ENCODE measurements at places on chromosomes 11 and 22.

GRCh38 chr11:118615976-118616371 lies 8.6 kb downstream of the PHLDB1 start:
- DNase-seq = no peak

- DNase-seq = no peak
Observed at GRCh38 chr22:44702479-44703198, 635 bp downstream of the PRR5 start.

GRCh38 chr22:19995611-19996339 lies 20.8 kb downstream of the ARVCF start:
- no peak for DNase-seq

GRCh38 chr11:116948391-116948790 lies 111.0 kb upstream of the APOA1 start:
- no peak for DNase-seq

- no peak for DNase-seq
Observed at GRCh38 chr11:17256512-17256911, 20.0 kb upstream of the NUCB2 start.

DNA sequence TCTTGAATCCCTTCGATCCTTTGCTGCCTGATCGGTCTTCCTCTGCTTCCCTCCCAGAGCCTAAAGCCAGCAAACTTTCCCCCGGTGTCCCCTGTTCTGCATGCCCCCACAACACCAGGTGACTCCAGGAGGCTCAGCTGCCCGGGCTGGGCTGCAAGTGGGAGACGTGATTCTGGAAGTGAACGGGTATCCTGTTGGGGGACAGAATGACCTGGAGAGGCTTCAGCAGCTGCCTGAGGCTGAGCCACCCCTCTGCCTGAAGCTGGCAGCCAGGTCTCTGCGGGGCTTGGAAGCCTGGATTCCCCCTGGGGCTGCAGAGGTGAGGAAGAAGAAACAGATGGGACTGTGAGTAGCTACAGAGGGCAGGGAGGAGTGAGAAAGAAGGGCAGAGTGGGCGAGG lies 3.6 kb downstream of the NHERF4 start:
- DNase-seq = no peak

GRCh38 chr11:127890030-127890615 lies 697.2 kb downstream of the ETS1 start:
- DNase-seq = no peak

- DNase-seq = no peak
Observed at GRCh38 chr11:114109206-114110090, 49.9 kb downstream of the ZBTB16 start.

DNA sequence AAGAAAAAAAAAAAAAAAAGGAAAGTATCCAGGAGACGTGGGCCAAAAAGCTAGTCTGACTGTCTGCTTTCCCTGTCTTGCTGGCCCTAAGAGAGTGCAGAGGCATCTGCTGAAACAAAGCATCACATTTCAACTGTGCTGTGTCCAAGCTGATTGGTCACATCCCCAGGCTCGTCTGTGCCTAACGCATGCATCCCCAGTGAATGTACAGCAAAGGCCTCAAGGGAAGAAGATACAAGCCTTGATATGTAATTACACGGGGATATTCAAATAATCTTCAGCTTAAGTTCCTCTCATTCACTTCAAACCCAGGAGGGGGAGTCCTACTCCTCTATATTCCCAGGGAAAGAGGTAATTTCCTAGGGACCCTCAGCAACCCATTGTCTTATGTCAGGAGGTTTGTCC lies 5.4 kb upstream of the SORL1 start:
- no peak for DNase-seq

DNA sequence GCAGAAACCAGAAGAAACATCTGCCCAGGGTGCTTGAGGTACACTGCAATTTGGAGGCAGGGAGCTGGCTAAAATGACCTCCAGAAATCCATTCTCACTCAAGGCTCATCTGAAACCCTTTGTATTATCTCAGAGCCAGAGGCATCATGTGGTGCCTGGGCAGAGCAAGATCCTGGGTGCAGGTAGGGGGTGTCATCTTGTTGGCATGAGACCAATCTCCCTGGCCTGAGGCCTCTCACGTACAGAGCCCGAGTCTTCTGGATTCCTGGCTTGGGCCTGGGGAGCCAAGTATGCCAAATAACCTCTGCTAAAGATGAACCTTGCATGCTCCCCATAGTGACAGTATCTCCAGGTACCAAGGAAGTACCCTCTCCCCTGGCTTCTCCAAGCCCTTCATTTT lies 2.4 kb downstream of the LMO1 start:
- no peak for DNase-seq

DNA sequence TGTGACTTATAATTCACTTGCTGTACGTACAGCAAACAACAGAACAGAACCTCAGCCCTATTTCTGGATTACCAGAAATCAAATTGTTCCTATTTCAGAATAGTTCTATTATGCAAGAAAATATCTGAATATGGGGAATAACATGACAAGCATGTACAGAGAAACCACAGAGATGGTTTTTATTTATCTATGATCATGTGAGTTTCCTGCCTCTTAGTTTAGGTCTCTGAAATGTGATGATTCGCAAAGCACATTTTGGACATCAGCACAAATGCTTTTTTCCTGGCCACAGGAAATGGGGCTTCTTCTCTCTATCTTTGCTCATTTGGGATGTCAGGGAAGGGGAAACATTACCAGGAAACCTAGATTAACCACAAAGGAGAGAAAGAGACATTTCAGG lies 266.7 kb upstream of the CTSC start:
- DNase-seq = no peak

DNA sequence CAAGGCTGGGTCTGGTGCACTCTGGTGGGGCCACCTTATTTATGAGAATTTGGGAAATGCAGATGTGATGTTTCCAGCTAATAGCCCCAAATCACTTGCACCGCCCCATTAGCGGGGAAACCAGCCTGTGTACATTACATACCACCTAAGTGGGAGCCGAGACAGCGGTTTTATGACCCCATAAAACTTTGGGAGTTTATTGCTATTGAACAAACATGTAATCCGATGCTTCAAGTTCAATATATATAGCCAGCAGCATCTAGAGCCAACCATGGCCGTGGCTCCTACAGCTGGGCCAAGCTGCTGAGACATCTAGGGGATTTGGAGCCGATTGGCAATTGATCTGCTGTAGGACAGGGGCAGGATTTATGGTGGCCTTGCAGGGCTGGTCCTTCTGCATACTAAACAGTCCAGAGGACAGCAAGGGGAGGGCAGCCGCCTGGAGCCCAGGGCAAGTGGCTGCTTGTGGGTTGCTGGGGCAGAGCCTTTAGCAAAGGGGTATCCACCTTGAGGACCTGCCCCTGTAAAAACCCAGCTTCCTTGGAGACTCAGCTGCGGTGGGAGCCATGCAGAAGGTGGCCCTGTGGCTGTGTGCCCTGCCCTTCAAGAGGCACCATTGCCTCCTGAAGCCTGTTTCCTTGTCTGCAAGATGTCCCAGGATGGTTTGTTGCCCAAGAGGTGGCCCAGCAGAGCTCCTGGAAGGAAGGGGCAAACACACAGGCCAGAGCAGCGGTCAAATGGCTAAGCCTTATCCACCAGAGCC lies 47.9 kb upstream of the CCDC188 start:
- no peak for DNase-seq

All from stimulated activated effector memory CD8-positive, alpha-beta T cell treated with anti-CD3 and anti-CD28 coated beads, Interleukin-12 subunit alpha, Interleukin-12 subunit beta, amount 100 ng/mL, for 72 hours (primary cell).